ENCODE measurements at places on chromosomes 1 and 21.

- no peak for DNase-seq
Measured at GRCh38 chr1:41397753-41398330, 36.6 kb downstream of the FOXO6 start.

GRCh38 chr1:215256936-215257679 lies 174.6 kb downstream of the KCNK2 start:
- no peak for DNase-seq

- DNase-seq: no peak
Measured at GRCh38 chr1:64469116-64469976, 583 bp upstream of the CACHD1 start.

DNA sequence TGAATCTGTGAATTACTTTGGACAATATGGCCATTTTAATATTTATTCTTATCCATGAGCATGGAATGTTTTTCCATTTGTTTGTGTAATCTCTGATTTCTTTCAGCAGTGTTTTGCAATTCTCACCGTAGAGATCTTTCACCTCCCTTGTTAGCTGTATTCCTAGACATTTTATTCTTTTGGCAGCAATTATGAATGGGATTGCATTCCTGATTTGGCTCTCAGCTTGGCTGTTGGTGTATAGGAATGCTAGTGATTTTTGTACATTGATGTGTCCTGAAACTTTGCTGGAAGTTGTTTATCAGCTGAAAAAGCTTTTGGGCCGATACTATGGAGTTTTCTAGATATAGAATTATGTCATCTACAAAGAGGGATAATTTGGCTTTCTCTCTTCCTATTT lies 44.2 kb upstream of the NEGR1 start:
- DNase-seq: no peak

DNA sequence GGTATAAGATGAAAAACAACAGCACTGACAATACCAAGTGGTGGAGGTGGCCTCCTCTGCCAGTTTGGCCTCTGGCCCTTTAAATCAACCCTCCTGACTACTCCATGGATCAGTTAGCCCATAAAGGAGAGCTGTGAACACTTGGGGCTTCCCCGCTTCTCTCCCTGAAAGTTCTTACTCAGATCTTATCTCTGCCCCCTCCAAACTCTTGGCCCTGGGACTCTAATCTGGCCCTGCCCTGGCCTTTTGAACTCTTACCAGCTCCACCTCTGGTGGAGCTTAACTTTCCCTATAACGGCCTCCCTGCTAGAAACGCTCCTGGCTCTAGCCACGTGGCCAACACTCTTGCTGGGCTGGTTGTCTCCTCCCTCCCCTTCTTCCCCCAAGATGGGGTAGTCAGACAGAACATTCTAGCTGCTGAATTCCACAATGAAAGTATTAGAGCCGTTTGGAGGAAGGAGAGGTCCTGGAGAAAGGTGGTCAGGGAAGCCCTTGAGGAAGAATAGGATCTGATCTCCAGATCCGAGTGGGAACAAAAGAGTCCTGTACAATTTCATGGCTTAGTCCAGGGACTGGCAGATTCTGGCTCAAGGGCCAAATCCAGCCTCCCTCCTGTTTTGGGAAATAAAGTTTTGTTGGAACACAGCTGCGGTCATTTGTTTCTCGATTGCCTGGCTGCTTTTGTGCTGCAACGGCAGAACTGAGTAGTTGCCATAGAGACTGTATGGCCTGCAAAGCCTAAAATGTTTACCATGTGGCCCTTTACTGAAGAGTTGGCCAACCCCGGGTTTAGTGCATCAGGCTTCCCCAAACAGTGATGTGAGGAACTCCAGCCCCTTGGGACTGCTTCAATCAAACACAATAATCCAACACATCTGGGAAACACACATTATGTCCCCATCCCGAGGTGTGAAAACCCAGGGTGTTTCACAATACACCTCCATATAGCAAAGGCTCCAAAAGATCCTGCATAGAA lies 9.5 kb upstream of the PIGR start:
- no peak for DNase-seq

DNA sequence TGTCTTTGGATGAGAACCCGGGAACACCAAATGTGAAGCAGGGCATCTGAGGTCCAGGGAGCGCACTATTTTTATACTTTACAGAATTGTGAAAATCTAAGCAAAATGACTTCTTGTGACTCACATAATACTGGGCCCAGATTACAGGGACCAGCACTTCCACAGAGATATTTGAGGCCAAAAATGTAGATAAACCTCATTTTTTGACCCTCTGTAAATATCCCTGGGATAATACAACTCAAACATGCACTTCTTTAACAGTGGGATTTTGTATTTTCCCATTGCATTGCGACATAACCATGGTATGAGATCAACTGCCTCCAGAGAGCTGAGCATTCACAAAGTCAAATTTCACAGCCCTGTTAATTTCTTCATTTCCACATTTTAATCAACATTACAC lies 289.4 kb upstream of the ADGRL4 start:
- no peak for DNase-seq
